ENCODE measurements at places on chromosomes 6 and 20. TPM values are rescaled to one million over a fixed set of nuclear protein-coding genes. Genes with fewer than 3 reads are reported as not detected.

GRCh38 chr6:227812-228338, 64.4 kb upstream of the DUSP22 start:
- no peak overlapping the region for H3K27ac ChIP-seq
- no peak for DNase-seq
- H3K4me3 ChIP-seq, result no peak overlapping the region
- no peaks in the 10 kb centered on the region for H3K4me1 ChIP-seq
- peaks cover 5% of the 10 kb centered on the region for H3K27me3 ChIP-seq

- no peaks in the 10 kb centered on the region for H3K36me3 ChIP-seq
- no peak overlapping the region for H3K27ac ChIP-seq
- H3K27me3 ChIP-seq, result no peaks in the 10 kb centered on the region
- no peak for DNase-seq
- no peak overlapping the region for H3K4me3 ChIP-seq
Observed at GRCh38 chr6:81475646-81476045, 276.8 kb downstream of the TENT5A start.

DNA sequence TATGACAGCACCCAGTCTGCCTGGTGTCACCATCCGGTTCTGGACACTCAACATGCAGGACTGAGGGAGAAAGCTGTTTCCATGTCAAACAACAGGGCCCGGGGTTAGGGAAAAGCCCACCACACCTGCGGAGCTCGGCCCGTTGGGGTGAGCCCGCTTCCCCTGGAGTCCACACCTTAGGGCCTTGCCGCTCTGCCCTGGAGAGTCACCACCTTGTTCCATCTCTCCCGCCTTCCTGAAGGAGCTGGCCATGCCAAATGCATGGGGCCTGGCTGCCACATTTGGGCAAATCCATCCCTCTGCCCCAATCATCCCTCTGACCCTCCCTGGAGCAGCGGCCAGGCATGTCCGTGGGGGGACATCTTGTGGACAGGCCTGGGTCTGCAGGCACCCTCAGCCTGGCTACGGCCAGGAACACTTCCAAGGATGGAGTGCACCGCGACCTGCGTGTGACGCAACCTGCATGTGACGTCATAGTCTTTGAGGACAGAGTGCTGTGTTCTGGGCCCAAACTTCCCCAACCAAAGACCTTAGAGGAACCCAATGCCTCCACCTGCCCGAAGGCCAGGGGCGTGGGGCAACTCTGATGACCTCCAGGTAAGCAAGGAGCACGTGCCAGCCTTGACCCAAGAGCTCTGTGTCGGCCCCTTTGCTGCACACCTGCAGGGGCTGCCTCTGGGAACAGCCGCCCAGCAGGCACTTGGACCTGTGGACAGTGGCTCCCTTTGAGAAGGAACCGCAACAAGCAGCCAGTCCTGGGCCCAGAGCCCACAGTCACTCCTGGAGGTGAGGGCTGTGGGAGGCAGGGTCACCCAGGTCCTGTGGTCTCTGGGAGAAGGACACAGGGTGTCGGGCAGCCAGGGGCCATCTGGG, 1.7 kb downstream of the CABLES2 start:
- H3K27me3 ChIP-seq, result peaks cover 5% of the 10 kb centered on the region
- DNase-seq, result no peak
- no peak overlapping the region for H3K27ac ChIP-seq
- H3K4me1 ChIP-seq, result peaks cover 5% of the 10 kb centered on the region
- no peak overlapping the region for H3K4me3 ChIP-seq

DNA sequence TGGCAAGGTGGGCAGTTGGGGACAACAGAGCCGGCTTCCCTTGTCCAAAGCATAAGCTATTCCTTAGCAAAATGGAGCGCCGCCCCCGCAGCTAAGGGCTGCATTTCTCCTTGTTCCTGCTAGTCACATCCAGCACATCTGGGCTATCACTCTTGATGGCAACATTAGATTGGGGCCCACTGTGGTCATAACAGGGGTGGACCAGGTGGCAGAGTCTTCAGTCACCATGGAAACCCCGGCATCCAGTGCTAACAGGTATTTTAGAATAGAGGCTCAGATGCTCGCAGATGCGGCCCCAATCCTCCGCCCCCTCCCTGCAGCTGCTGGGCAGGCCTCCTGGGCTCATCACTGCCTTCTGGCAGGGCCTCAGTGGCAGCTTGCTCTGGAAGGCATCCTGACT, 168.2 kb upstream of the PROKR2 start:
- no peaks in the 10 kb centered on the region for H3K36me3 ChIP-seq
- peaks cover 12% of the 10 kb centered on the region for H3K4me1 ChIP-seq
- H3K27ac ChIP-seq, result no peak overlapping the region
- DNase-seq, result no peak
- peaks cover 30% of the 10 kb centered on the region for H3K27me3 ChIP-seq

- H3K27me3 ChIP-seq, result peaks cover 11% of the 10 kb centered on the region
- H3K36me3 ChIP-seq, result no peaks in the 10 kb centered on the region
- no peak overlapping the region for H3K27ac ChIP-seq
- no peak for DNase-seq
Observed at GRCh38 chr6:157682856-157683481, 140.1 kb upstream of the SNX9 start.

DNA sequence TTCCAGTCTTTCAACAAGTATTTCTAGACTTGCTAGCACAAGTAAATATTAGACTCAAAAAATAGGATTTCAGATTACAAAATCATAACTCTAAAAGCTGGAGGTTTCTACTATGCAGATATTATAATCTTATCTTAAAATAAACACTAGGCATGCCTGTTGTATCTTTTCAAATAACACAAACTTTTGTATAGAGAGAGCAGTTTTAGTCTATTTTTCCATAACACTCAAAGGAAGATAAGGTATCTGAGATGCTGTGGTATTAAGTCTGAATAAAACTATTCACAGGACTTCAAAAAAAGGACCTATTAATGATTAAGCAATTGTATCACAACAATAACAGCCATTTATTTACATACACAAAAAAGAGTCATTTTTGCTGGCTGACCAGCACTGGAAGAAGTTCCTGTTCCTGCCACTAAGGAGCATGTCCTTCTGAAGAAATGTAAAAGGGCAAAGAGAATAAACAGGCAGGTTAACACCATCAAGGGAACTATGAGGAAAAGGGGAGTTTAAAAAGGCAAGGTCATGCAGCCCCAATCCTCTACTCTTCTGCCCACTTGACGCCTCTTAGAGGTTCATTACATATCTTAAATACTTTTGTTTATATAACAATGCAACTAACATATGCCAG, 39.4 kb downstream of the REPS1 start:
- no peak for DNase-seq
- no peaks in the 10 kb centered on the region for H3K27me3 ChIP-seq
- no peak overlapping the region for H3K4me3 ChIP-seq
- peaks cover 11% of the 10 kb centered on the region for H3K4me1 ChIP-seq
- no peak overlapping the region for H3K27ac ChIP-seq
- no peaks in the 10 kb centered on the region for H3K36me3 ChIP-seq

- no peak overlapping the region for H3K4me3 ChIP-seq
- H3K27ac ChIP-seq, result no peak overlapping the region
- DNase-seq, result no peak
- H3K36me3 ChIP-seq, result peaks cover 27% of the 10 kb centered on the region
- H3K4me1 ChIP-seq, result no peaks in the 10 kb centered on the region
Observed at GRCh38 chr6:71298459-71298858, 9.8 kb downstream of the OGFRL1 start.

Gene FAM83C
- not detected for total RNA-seq

Gene CST3
- total RNA-seq, result 9.0 TPM

Gene B4GALT5
- total RNA-seq, result 8.2 TPM

Gene HCK
- 0.88 TPM for total RNA-seq

Gene KCNB1
- 0.12 TPM for total RNA-seq

All from T-cell (primary cell).